ENCODE measurements at places on chromosomes 2 and 18.

DNA sequence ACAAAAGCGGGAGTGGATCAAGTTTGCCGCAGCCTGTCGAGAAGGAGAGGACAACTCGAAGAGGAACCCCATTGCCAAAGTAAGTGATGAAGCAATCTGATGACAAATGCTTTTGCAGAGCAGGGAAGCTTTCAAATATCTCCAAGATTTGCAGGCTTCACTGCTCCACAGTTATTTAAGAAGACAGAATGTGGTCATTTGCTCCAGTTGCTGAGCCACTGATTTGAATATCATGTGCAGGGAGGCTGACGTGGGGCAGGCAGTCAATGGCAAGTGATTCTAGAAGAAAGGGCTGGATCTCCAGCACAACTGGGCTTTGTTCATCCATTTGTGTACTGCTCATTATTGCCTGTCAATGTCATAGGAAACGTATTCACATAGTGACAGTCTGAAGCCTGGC is 10.2 kb downstream of the DSG4 start:
- no peak for DNase-seq

DNA sequence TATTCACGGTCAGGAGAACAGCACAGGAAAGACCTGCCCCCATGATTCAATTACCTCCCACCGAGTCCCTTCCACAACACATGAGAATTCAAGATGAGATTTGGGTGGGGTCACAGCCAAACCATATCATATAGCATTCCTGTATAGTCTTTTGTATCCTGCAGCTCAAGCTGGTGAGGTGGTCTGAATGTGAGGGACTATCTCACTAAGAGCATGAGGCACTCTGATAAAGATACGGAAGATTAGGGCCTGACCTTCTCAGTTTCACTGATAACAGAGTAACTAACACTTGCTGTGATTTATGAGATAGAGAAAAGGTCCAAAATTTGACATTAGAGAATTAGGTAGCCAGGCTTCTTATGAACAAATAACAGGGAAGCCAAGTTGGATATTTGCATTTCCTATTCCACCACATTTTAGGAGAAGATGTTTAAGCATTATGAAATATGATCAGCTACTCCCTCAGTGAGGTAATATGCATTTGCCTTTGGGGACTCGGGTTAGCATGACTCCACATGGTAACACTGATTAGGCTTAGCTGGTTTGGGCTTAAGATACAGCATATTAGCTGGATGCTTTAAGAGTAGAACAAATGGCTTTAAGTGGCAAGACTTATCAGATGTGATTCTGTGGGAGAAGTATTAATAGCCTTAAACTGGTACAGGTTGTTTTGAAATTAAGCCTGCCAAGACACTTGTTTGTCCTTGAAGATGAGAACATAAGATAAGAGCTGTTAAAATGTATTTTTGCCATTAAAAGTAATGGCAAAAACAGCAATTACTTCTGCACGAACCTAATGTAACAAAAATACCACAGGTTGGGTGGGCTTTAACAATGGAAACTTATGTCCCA is 106.9 kb upstream of the MSTN start:
- DNase-seq = no peak

GRCh38 chr2:187271825-187272224 is 176.2 kb downstream of the CALCRL start:
- DNase-seq = no peak

DNA sequence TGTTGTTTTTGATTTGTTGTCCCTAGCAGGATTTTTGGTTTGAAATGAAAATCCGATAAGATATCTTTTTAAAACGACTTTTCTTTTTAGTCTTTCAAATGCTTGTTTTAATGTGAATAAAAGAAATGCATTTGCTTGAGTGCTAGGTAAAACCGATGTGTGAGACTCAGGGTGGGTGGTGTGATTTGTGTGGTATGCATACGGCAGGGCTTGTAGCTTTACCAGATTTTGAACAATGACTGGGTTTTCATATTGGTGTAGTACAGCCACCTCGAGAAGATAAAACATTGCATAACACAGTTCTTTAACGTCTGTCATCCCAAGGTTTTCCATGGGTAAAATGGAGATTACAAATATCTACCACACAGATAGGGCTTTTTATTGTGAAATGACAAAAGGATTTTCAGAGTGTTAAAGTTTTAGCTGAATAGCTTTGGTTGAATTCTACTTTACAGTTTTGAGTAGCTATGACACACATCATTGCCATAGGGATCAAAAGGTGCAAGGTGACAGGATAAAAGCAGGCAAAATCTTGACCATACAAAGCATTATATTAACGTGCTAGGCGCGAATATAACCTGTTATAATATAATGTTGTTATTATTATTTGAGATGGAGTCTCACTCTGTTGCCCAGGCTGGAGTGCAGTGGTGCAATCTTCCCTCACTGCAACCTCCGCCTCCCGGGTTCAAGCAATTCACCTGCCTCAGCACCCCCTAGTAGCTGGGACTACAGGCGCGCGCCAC is 824 bp upstream of the ZNF638 start:
- DNase-seq = no peak

DNA sequence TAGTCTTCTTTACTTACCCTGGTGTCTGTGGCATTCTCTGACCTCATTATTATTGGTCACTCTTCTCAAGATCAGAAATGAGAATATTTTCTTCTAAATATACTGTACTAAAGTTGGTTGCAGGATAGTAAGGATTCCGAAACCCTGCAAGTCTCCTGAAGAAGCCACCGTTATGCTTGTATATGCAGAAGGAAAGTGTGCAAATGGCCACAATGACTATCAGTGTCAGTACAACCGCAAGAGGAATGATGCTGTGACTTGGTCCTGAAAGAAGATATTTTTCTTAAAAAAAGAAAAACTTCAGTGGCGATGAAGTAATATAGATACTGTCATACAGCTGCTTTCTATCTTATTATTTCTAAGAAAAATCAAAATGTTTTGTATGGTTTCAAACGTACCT is 120.7 kb downstream of the PLA2R1 start:
- DNase-seq = no peak

- no peak for DNase-seq
Observed at GRCh38 chr2:126616606-126617069, 39.3 kb upstream of the GYPC start.

- DNase-seq = no peak
Observed at GRCh38 chr2:182324665-182325064, 102.2 kb downstream of the PDE1A start.

DNA sequence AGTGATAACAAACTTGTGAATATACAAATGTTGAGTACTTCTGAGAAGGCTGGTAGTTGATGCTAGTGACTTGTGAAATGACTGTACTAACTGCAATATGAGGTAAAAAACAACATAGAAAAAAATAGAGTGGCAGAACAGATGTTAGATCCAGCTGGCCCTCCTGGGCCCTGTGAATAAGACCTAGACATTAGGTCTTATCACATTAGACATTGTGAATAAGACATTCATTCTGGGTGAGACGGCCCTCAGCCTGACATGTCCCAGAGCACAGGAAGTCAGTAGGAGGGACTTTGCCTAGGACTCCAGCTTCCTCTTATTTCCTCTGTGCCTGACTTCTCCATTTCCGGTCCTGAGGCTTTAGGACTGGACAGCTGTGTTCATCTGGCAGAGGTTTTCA is 22.9 kb downstream of the DOK1 start:
- no peak for DNase-seq

GRCh38 chr2:232214053-232214452 is 164.5 kb upstream of the ALPP start:
- DNase-seq = no peak

GRCh38 chr18:316393-316792 is 48.5 kb upstream of the THOC1 start:
- DNase-seq = no peak

- DNase-seq = no peak
Observed at GRCh38 chr2:96147593-96148201, 2.5 kb upstream of the DUSP2 start.

DNA sequence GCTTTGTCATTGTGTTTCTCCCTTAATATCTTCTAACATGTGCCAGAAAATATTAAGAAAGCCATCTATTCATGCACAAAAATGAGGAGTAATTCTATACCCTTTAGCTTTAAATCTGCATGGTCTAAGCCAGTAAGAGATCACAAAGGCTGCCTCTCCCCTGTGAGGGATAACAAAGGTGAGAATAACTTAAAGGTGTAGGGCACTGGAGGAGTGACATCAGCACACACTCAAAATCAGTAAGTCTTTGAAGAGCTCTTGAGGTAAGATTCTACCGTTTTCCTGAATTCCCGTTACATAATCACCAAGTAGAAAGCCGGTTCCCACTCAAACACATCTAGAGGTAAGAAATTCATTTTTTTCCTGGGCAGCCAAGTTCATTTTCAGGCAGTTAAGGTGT is 123.9 kb upstream of the SULT1C3 start:
- no peak for DNase-seq

- no peak for DNase-seq
Observed at GRCh38 chr2:201257381-201257955, 2.9 kb upstream of the CASP8 start.

DNA sequence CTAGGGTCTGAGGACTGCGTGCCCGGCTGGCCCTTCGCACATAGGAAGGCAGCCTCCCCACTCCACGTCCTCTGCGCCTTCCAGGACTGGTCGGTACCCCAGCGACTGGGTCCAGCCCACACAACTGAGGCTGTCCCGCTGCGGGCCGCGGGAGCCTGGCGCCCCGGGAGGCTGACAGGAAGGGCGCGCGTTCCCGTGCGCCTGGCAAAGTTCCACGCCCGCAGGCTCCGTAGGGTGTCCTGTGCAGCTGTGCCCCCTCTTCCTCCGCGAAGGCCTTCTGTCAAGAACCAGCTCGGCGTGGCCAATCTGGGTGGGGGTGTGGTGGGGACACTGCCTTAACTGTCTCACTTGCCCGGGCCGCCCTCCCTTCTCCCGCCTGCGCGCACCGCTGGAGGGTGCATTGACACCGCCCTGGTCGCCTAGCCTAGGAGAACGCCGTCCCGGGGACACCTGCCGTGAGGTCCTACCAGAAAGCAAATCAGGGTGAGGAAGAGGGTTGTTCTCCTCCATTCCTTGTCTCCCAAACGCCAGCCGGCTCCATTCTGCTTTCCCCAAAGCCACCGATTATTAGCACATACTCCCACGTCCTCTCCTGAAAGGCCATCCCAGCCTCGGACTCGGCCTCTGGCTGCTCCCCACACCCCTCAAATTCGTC is 618 bp upstream of the LYPD1 start:
- DNase-seq = no peak

DNA sequence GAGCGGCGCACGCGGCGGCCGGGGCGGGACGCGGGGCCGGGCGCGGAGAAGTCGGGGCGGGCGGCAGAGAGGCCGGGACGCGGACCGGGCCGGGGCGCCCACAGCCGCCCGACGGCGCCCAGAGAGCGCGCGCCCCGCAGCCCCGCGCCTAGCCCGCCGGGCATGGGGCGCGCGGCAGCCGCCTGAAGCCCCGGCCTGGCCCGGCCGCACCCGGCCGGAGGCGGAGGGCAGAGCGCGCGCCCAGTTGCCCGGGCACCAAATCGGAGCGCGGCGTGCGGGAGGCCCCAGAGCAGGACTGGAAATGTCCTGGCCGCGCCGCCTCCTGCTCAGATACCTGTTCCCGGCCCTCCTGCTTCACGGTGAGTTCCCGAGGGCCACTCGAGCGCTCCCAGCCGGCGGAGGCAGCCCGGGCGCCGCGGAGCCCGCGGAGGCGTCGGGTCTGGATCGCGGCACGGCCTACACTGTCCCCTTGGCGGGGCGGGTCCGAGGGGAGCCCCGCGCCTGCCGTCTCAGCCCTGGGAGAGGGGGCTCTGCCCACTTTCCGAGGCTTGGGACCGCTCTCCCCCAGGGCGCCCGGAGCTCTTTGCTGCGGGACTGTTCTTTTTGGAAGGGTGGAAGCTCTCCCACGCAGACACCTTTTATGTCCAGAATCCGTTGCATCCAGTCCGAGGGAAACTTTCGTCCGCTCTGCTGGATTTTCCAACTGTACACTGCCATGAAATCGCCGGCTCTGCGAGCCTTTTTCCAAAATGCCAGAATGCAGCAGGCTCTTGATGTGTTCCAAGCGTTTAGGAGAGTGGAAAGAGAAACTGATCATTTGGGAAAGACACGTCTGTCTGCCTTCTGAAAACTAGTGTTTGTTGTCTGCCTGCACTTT is 484 bp downstream of the APCDD1 start:
- DNase-seq = no peak

DNA sequence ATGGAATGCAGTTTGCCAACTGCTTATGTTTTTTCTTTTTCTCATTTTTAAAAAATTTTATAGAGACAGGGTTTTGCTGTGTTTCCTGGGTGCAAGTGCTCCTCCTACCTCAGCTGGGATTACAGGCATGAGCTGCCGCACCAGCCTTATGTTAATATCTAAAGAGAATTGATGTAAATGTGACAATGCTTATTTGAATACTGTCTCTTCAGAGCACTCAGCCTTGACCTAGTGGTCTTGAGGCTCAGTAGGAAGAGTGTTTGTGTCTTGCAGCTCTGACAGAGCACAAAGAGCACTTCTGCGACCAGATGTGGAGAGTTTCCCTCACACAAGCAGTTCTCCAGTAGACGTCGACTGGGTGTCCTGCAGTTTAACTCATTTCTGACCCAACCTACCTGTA is 55.3 kb downstream of the ARHGEF4 start:
- DNase-seq = no peak

- DNase-seq = no peak
Observed at GRCh38 chr18:905307-905947, 756 bp downstream of the ADCYAP1 start.

DNA sequence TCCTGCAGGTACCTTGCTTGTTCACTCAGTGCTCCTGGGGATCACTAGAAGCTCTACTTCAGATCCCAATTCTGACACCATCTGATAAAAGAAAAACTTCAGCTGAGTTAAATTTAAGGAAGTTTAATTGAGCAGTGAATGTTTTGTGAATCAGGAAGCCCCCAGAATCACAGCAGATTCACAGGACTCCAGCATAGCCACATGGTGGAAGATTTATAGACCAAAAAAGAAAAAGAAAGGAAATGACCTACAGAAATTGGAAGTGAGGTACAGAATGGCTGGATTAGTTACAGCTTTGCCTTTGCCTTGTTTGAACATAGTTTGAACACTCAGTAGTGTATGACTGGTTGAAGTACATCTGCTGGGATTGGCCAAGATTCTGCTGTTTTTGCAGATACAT is 182.7 kb upstream of the SCN7A start:
- DNase-seq = no peak

DNA sequence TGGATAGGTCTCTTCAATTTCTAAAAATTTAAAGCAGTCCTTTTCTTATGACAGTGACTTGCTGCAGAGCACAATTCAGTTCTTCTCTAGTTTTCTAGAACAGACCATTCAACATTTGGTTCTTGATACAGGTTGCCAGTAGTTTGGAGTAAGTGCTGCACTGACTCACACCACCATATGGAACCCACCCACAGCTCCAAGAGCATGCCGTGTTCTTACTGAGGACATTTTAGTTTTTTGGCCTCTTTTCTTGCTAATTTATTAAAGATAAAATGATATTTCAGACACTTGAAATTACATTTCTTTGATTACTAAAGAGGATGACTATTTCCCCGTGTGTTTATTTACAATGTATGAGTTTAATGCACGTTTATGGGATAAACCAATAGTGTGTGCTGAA is 120.0 kb downstream of the COL4A4 start:
- DNase-seq = no peak

GRCh38 chr2:235866373-235866772 is 301.8 kb downstream of the GBX2 start:
- no peak for DNase-seq
